ENCODE measurements at places on chromosomes 13 and 19.

DNA sequence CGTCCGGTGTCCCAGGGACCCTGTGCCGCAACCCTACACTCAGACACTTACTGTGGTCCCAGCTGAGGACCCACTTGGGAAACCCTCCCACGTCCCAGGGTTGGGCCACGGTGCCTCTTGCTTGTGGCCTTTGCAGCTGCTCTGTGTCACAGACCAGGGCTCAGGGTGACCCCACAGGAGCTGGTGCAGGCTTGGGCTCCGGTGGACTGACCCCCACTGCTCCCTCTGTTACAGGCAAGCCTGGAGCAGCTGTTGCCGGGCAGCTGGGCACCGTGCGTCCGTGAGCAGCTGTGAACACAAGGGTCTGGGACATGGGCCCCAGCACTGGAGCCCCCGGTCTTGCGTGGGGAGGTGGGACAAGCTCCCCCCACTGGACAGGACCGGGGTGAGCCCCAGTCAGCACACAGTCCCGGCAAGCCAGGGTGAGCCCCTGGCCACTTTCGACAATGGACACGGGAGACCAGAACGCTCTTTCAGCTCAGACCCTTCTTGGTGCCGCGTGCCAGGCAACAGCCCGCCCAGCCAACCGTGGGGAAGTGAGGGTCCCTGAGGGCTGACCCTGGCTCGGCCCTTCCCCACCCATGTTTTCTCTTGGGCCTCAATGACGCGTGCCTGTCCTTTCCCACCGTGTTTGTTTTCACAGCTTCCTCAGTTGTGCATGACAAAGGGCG is 65.7 kb upstream of the C13orf46 start:
- DNase-seq: no peak

GRCh38 chr19:7267792-7268704 is 26.2 kb downstream of the INSR start:
- DNase-seq: peak; percentile 94

- DNase-seq: no peak
Measured at GRCh38 chr13:94335761-94336526, 143.5 kb downstream of the DCT start.

DNA sequence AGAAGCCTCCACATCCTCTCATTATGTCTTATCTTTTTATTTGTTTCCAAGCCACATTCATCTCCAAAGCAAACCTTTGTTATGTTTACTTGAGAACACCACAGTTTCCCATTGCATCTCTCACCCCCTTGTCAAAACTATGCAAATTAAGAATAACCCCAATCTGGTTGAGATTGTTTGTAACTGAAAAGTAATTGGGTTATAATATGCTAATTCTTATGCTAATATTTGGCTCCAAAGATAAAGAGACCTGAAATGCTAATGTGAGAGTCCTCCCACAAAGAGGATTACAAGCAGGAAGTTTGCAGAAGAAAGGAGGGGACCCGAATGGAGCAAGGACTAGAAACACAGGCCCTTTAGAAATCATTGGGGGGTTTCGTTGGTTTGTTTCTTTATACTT is 92.9 kb upstream of the UBL3 start:
- no peak for DNase-seq

DNA sequence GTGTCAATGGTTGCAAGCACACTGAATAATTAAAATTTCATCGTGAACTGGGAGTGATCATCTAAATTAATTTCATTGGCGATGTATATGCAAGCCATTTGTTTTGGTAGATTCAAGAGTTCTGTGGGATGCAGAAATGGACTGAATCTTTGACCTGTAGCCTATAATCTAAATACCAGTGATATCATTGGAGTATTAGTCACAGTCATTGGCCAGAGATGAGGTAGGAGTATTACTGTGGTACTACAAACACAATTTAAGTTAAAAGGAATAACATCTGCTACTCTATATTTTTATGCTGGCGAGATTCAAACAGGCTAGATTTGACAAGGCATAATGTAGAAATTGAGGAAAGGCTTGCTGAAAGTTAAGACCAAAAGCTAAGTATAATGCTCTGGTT is 14.0 kb downstream of the FRY start:
- DNase-seq: no peak

DNA sequence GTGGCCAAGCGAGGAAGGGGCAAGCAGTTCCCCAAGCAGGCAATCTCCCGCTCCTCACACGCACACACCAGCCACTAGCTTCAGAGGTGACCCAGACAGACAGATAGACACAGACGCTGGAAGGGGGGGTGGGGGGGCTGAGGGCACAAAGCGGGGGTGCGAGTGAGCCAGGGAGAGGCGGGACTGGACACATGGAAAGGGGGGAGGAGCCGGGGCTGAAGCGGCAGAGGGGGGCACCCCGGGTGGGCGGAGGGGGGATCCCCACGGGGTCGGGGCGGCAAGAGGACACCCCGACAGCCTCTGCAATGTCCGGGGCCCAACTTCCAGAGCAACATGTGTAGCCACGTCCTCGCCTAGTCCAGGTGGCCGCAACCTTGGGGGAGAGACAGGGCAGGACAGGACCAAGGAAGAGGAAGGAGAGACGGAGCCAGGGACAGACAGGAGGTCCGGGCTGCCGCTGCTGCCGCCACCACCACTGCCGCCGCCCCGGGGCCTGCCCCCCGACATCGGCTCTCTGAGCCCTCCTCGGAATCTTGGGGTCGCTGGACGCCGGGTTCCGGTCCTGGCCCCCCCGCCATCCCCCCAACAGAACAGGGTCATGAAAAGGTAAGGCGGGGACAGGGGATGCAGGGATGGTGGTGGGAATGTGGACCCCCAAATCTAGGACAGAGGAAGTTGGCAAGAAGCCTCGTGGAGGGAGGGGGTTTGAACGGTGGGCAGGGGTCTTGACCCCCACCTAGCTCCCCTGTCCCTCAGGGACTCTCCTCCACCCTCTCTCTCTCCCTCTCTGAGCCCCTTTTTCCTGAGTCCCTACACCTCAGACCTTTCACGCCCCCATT is 1.1 kb downstream of the GRIN2D start:
- no peak for DNase-seq

DNA sequence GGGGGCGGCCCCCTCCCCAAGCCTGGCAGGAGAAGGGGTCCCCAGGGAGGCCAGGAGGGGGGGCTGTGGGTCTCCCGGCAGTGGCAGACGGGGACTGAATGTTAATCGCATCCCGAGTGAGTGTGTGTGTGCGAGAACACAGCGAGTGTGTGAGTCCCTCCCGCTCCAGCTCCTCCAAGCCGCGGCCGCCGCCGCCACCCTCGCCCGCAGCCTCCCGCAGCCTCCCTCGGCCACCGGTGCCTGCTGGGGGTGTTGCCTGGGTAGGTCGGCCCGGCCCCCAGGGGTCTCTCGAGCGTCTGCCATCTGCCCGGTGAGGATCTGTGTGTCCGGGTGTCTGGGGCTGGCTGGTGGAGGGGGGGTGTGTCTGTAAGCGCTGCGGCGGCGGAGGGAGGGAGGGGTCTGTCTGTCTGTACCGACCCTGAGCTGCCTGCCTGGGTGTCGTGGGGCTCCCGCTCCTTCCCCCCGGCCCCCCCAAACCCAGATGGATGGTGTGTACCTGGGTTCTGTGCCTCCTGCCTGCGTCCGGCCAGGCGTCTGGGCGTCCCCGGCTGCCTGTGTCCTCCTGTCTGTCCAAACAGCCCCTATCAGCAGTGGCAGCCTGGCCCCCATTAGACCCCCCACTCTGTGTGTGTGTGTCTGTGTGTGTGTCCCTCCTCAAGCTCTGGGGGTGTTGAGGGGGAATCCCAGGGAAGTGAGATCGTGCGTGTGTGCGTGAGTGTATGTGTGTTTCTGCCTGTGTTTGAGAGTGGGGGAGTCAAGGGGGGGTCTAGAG is at the start of gene GRIN2D:
TSS of gene GRIN2D (plus strand) at position 110 of the 772 bp plus-strand sequence. CDS start 4,725 bp downstream, outside the sequence.
- no peak for DNase-seq

- no peak for DNase-seq
Measured at GRCh38 chr19:42629191-42629590, 34.5 kb upstream of the CEACAM8 start.

DNA sequence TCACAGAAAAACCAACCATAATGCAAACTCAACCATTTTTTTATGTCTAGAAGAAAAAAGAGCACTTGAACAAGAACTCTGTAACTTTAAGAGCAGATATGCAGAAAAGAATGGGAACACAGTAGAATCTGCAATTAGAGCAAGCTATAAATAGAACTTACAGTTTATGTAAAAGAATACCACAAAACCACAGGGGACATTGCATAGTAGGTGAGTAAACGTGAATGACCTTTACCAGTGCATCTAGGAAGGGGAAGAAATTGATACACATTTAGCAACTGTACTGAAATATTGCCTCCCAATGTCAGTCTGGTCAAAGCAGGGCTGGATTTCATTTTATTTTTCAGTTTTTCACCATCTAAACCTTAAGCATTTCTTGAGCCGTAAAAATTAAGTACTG is 242.2 kb upstream of the EDNRB start:
- peak; percentile 88 for DNase-seq

DNA sequence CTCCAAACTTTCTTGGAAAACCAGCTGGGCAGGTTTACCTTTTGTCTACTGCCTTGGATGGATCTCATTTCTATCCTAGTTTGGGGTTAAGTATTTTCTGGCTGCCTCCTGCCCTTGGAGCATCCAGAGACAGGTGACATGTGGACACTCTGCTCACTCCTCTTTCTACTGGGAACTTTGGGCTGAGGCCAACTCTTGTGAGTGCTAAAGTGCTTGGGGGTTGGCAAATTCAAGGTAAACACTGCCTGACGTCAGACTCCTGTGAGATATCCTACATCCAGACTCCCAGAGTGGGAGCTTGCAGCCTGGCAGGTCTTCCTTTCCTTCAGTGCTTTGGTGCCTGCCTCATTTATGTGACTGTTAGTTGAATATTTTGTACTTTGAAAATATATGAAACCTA is 388.1 kb downstream of the KCNRG start:
- DNase-seq: no peak

GRCh38 chr13:93017493-93018112 is 209.0 kb upstream of the GPC6 start:
- DNase-seq: no peak

DNA sequence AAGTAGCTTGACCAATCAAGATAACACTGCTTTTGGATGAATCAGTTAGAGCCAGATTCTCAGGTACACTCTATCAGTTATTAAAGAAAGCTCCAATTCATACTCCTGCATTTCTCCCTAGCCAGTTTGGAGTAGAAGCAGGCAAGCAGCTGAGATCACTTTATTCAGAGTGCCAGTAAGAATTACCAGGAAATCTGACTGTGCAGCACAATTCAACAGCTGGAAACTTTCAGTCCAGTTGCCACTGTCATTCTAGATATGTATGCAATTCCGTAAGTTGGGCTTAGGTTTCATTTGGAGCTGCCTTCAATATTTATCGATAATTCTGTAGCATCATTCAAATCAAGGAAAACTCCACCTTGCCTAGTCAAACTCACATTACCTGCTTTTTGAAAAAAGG is 2625.6 kb upstream of the PCDH20 start:
- no peak for DNase-seq

DNA sequence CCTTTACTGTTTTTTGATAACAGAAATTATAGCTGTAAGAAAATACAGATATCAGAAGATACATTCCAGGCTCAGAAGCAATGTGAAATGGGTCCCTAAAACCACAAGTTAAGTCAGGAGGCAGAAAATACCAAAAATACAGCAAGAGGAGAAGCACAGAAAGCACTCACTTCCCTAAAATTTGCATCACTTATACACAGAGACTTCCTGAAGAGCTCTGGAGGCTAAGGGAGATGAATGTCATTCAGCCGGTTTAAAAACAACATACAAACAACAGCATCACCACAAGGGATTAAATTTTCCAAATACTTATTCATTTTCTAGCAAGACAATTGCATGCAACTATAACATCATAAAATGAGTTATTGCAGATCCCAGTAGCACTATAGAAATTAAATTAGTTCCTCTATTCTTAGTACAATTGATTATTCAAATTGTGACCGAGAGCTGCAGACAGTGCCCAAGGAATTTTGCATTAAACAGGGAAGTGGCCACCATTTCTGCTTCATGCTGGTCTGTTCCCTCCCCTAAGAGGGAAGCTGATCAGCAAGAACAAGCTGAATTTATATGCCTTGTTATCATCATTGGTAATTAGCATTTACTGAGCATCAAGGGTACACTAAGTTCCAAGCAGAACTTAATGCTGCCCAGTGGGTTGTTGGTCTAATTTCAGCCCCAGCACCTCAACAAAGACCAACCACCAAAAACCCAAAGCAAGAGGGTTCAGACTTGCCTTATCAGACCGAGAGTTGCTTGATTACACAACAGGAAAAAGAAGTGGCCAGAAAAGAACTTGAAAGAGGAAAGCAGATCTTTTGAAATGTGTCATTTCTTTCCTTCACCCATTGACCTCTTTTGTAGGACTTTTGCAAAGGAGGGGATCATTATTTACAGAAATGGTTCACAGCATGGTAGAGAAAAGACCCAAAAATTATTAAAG is 140.7 kb downstream of the KCTD12 start:
- peak; percentile 70 for DNase-seq

- no peak for DNase-seq
Measured at GRCh38 chr19:18214779-18215433, 11.1 kb upstream of the RAB3A start.

- DNase-seq: no peak
Measured at GRCh38 chr13:79674765-79675515, 194.0 kb downstream of the NDFIP2 start.

DNA sequence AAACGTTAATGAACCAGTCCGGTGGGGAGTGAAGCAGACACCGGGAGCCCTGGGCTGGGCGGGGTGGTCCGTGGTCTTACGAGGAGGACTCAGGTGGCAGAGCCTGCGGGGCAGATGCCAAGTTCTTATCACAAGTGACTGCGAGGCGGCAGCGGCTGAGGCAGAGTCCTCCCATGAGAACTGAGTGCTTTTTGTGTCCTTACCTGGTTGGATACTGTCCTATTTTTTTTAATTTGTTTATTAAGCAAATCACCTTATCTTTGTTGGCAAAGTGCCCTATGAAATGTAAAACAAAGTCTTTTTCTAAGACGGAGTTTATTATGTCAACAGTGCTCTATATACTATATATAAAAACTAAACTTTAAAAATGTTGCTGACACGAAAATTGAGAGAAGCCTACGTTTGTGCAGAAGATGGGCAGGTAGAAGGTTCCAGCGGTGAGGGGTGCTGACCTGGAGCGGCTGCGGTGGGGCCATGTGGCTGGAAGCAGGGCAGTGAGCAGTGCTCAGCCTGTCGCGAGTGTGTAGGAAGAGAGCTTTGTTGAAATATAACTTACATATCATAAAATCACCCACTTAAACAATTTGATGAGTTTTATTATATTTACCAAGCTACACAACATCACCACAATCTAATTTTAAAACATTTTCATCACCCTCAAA is 82.2 kb downstream of the ATP11A start:
- no peak for DNase-seq

- DNase-seq: no peak
Measured at GRCh38 chr19:6402837-6403608, 10.1 kb upstream of the GTF2F1 start.

DNA sequence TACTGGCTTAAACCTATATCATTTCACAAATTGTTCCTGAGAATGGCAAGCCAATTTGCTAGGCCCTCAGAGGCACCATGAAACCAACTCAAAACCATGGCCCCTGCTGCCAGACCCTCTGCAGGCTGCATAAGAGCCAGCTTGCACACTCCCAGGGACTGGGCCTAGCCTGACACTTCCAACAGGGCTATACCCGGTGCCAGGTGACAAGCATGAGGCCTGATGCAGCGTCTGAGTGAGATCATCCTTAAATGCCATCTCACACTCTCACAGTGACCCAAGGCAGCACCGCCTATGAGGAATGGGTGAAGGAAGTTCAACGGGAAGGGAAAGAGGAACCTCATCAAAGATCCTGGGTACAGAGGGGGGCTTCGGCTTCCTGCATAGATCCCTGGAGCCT is 65.6 kb downstream of the C13orf42 start:
- no peak for DNase-seq

- no peak for DNase-seq
Measured at GRCh38 chr19:1967087-1967608, 26.2 kb downstream of the CSNK1G2 start.

Measured in HL-60 (cell line).